HT1080 (cell line): ENCODE measurements at places on chromosomes 11 and 22. TPM values are rescaled to one million over a fixed set of nuclear protein-coding genes. Genes with fewer than 3 reads are reported as not detected.
A peak's percentile ranks its signal among the peaks of the same experiment; 100 is the strongest.

- DNase-seq: peak; percentile 66
Observed at GRCh38 chr22:24588381-24588756, 4.5 kb downstream of the LRRC75B start.

CCDC87 gene
- 0.03 TPM in 1 of 2 replicates, not detected in the other for total RNA-seq

GRCh38 chr11:20616920-20617319 is 17.5 kb downstream of the SLC6A5 start:
- no peak for DNase-seq

CSNK2A3 gene
- 2.7 and 3.2 TPM in 2 replicates for total RNA-seq

- no peak for DNase-seq
Observed at GRCh38 chr11:8138526-8138925, 30.3 kb downstream of the RIC3 start.

- no peak for DNase-seq
Observed at GRCh38 chr11:41307296-41308080, 152.0 kb downstream of the LRRC4C start.

GRCh38 chr11:64503186-64503753 is 87.8 kb upstream of the SLC22A12 start:
- DNase-seq: no peak

GRCh38 chr22:35894937-35895708 is 133.5 kb downstream of the RBFOX2 start:
- no peak for DNase-seq

MYEOV gene
- 0.73 and 1.1 TPM in 2 replicates for total RNA-seq

GRCh38 chr22:41198027-41198580 is 7.0 kb upstream of the L3MBTL2 start:
- peak; percentile 37 for DNase-seq

DNA sequence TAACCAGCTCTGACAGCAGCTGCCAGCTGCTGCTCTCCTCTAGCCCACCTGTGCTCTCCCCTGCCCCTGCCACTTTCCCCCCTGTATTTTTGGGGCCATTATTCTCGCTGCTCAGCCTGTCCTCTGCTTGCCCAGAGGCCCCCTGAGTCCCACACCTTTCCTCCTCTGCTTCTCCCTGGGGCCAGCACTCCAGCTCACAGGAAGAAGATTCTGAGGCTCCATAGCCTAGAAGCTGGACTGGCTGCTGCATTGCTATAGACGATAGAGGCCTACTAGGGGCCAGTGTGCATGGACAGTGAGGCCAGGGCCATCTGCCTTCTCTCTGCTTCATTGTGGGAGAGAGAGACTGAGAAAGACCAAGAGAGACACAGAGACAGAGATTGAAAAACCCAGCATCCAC is 679 bp downstream of the OMP start:
- DNase-seq: no peak

GRCh38 chr11:73866586-73866996 is 10.1 kb downstream of the COA4 start:
- peak; percentile 88 for DNase-seq

- DNase-seq: no peak
Observed at GRCh38 chr11:73137262-73137943, 4.7 kb downstream of the FCHSD2 start.

SLC37A2 gene
- total RNA-seq: 9.9 and 10.1 TPM in 2 replicates

- no peak for DNase-seq
Observed at GRCh38 chr11:93359396-93359795, 28.9 kb downstream of the DEUP1 start.

GRCh38 chr22:38760477-38761201 is 4.8 kb upstream of the SUN2 start:
- peak; percentile 58 for DNase-seq

- DNase-seq: peak; percentile 62
Observed at GRCh38 chr11:19664886-19665548, 47.6 kb upstream of the NAV2 start.

RPS3 gene
- total RNA-seq: 2,311 and 3,087 TPM in 2 replicates

LMO1 gene
- total RNA-seq: 0.18 and 0.30 TPM in 2 replicates

DNA sequence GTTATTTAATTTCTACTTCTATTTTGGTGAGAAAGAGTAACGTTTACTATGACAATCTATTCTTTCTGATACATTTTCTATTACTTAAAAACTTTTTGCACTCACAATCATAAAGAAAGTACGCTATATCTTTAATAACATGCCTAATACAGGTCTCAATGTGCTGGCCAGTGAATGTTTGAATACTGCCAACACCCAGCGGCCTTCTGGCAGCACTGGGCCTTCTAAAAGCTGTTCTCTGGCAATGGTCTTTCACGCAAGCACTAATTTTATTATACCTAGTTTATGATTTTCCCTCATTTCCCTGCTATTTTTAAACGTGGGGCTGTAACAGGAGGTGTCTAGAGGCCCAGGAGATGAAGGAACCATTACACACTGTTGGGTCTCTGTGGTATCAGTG is 349.8 kb upstream of the PITPNB start:
- no peak for DNase-seq

DNA sequence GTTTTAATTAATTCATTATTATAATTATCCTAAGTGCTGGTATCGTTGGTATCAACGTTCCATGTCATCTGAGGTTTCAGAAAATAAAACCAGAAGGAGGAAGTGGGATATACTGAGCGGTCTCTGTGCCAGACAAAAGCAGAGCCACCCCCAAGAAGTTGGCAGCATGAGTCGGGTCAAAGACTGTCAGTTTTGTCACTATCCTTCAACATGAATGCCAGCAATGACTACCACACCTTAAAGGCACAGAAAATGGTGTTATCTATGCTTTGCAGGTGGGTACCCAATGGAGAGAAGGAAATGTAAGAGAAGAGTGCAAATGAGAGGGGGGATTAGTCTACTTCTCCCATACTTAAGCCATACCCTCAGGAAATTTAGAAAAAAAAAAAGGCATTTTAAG is 408.5 kb downstream of the OPCML start:
- no peak for DNase-seq
